ENCODE measurements at places on chromosomes 4 and X.
A peak's percentile ranks its signal among the peaks of the same experiment; 100 is the strongest.

GRCh38 chr4:123215536-123215935 is 181.1 kb upstream of the SPRY1 start:
- no peak for DNase-seq

GRCh38 chr4:72319601-72320021 is 249.4 kb downstream of the ADAMTS3 start:
- no peak for DNase-seq

DNA sequence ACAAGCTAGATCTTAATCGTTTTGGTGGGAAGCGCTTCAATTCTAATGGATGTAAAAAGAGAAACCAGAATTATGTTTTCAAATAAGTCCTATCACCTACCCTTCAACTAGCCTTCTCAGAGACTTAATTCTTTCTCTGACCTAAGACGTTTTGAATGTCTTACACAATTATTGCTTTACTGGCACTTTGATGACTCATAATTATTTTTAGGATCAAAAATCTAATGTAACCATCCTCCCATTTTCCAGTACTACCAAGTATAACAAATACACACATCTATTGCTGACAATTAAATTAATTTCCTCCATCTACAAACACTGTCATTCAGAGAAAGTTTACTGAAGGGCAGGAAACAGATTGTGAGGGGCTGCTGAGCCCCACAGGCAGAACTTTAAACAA is 108.6 kb downstream of the PPP3CA start:
- no peak for DNase-seq

- no peak for DNase-seq
Measured at GRCh38 chrX:138875472-138875871, 164.0 kb upstream of the FGF13 start.

DNA sequence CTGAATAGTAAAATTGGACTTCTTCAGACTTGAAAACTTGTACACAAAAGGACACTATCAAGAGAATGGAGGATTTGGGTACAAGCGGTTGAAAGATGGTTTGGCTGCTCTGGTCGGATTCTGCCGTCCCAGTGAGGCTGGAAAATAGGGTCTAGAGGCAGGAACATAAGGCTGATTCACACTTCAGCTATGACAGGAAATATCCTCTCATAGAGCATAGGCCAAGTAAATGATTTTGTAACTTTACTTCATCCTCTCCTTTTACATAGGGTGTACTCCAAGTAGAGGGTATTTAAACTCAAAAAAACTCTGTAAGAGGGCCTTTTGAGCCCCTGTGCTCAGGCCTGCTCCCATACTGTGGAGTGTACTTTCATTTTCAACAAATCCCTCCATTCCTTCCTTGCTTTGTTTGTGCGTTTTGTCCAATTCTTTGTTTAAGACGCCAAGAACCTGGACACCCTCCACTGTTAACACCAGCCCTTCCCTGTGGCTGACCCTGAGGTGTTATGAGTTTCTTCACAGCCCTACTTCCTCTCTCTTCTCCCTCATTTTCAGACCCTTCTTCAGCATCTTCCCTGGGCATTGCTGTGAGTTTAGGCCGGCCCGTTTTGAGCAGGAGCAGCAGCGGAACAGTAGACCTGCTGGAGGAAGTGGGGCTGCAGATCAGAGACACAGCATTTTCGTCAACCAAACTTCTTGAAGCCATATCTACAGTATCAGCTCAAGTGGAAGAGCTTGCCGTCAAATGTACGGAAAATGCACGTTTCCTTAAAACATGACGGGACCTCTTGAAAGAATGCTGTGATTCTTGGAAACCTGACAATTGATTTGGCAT is 7.2 kb downstream of the PGAM4 start:
- DNase-seq = no peak

DNA sequence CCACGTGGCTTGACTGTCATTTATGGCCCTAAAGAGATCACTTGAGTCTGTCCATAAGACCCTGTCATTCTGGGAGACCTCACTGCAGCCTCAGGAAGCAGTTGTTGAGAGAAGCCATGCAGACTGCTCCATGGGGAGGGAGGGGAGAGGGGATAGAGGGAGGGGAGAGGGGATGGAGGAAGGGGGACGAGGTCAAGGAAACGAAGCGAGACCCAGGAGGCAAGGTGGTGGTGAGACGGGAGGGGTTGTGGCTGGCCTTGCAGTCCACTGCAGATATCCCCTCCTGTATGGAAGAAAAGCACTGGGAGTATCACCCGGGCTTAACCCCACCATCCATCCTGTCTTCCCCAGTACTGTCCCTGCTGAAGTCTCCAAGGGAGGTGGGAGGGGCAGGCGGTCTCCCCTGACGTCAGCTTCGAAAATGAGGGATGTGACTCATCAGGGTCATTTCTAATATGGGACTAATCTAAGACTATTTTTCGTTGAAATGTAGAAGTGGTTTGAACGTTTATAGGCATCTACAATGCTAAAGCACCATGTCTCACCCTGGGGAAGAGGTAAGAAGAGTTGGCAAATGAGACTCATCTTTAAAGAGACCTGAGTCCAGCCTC is 5.6 kb downstream of the TMEM255A start:
- DNase-seq = no peak

DNA sequence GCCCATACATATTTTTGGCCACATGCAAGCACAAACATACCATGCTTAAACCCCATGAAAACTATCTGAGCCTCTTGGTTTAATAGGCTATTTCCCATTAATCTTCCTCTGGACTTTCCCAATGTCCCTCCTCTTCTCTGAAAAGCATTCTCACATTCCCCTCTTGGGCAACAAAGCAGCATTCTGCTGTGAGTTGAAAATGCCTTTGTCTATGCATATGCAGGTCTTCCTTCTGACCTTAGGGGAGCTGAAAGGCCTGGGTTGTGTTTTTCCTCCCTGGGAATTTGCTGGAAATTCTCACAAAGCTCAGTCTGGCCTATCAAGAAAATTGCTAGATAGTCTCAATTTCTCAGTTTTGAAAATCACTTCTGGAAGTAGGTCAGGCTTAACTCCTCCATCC is 4.2 kb downstream of the VSIG4 start:
- no peak for DNase-seq

DNA sequence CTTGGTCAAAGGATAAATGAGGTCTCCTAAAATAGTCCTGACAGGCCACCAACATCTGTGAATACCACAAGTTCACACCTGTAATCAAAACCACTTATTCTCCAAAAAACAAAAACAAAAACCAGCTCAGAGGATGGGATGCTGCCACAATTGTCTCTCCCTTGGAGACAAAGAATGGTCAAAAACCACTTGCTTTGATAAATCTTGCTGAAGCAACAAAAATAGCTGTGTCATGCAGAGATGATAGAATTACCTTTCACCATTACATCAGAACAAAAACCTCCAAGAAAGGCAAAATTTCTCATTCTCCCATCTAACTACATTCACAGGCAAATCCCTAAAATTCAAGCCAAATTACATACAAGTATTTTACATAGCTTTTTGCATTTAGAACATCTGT is 180.4 kb downstream of the MAML3 start:
- no peak for DNase-seq

GRCh38 chr4:105305019-105305836 is 158.6 kb downstream of the TET2 start:
- DNase-seq = no peak

DNA sequence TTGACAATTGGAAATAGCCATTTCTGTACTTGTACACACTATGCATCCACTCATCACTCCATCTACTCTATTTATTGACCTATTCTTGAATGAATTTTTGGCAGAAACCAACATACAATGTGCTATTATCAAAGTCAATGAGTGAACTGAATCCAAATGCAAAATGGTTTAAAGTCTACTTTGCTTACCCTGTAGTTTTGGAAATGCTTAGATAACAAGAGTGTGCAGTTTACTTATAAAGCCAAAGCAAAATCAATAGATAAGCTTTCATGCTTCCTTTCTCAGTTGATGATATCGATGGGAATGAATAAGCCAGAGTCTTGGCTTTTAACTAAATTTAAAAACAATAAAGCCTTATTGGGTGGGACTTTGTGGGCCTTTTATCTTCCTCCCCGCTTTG is 58.9 kb upstream of the SPANXB1 start:
- no peak for DNase-seq

DNA sequence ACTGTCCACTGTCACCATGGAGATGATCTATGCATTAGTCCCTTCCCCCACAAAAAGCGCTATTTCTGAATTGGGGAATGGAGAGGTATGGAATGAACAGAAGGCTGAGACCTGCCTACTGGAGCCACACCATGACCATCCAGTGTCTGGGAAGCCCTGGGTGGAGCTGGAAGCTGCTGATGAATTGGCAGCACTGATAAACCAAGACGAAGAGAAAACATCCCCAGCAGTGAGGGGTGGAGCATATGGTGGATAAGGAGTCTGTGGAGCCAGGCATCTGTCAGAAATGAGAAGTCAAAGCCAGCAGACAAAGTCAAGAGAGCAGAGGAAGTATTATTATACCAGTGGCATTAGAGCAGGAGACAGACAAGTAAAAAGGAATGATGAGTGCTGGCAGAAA is 13.2 kb downstream of the CC2D2A start:
- no peak for DNase-seq

- no peak for DNase-seq
Measured at GRCh38 chr4:36164900-36165630, 79.2 kb downstream of the ARAP2 start.

GRCh38 chr4:1866189-1866661 is 5.0 kb upstream of the NSD2 start:
- no peak for DNase-seq

DNA sequence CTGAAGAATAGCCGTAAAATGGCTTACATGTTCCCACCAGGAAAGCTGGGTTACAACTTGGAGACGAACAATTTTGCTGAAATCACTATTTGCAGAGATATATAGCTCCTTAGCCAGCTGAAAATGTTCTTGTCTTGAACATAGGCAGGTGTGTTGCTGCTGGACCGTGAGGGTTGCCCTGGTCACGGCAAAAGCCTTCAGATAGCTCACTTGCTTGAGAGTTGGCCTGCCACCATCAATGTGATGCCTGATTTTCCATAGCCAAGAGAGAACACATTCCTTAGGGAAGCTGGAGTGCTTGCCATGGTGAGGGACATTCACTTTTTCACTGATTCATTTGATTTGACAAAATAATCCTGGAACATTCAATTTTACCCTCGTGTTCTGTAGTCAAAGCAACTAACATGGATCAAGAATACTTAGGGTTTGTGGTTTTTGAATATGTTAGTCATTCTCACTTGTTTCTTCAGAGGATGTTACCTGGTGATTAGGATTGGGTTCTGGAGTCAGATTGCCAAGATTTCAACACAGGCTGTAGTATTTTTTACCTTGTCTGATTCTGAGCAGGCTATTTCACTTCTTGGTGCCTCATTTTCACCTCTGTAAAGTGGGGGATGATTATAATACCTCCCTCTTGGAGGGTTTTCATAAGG is 536.9 kb downstream of the RAPGEF2 start:
- DNase-seq = no peak

GRCh38 chr4:79949178-79949577 is 123.9 kb downstream of the ANTXR2 start:
- DNase-seq = no peak

GRCh38 chr4:124135409-124135813 is 577.1 kb downstream of the ANKRD50 start:
- peak; percentile 27 for DNase-seq

DNA sequence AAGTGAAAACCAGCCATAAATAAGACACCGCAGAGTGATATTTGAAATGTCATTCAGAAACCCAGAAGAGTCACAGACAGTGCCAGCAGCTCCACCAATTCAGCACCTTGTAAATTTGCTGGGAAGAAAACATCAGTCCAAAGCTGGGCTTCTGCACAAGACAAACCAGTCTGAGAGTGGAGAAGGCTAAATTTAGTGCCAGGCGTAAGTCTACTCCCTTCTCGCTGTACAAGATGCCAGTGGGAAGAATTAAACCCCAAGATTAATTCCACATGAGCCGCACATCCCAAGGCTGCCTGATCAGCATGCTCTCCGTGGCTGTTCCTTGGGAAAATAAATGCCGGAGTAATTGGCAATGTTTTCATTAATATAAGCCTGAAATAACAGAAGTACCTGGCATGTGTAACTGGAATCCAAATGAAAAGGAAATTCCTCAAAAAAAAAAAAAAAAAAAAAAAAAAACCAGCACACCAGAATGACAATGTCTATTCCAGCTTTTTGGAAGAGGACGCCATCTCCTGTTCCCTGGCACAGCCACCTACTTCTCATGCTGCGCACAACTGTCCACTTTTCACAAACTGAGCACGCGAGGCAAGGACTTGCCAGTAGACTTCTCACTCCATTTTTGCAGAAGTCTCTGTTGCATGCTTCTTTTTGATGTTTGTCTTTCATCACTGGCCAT is 95.5 kb downstream of the NSUN7 start:
- DNase-seq = peak; percentile 71

DNA sequence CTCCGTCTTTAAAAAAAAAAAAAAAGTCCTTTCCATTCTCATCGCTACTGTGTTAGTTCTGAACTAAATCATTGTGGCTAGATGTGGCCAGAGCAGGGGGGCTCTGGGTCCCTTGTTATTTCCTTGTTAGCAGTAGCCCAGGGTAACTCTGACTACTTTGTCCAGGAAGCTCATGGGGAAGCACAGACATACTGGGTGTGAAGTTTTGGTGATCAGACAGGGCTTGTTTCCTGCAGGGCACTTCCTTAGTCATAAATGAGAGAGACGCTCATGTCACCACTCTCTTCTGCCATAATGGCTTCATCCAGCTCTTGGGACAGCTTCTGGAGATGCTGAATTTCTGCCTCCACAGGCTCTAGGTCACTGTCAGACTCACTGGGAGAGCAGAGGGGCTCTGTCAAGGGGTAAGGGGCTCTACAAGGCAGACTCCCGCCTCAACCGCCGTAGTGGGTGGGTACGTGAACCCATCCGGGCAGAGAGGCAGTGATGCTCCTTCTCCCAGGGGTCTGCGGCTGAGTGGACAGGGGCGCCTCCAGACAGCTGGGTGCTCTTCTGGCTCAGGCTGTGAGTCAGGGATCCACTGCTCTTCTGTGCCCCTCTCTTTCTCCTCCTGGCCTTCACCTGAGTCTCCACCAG is 12.9 kb downstream of the STIM2 start:
- DNase-seq = no peak

DNA sequence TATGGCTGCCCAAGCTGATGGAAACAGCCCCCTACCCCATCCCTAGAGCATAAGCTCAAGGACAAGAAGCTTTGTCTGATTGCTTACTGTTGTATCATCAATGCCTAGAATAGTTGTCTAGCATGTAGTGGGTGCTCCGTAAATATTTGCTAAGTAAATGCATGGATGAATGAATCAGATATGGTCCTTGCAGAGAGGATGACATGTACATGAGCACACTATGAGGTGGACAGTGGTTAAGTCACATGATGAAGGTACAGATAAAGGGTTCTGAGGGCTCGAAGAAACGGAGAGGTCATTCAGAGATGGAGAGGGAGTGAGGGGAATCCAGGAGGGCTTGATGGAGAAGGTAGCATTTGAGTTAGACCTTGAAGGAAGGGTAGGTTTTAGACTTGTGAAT is 214.2 kb downstream of the RBMX2 start:
- no peak for DNase-seq

- DNase-seq = no peak
Measured at GRCh38 chr4:85113706-85114105, 147.2 kb upstream of the WDFY3 start.

- no peak for DNase-seq
Measured at GRCh38 chr4:94615451-94615850, 142.3 kb upstream of the BMPR1B start.

GRCh38 chrX:49269767-49270248 is at the start of gene PPP1R3F:
PPP1R3F (plus strand) TSS chrX:49269793; CDS start chrX:49269870, 77 bp downstream.
- no peak for DNase-seq

Measured in femur (tissue), 1 donor.